ENCODE measurements at places on chromosomes 12 and 14.

DNA sequence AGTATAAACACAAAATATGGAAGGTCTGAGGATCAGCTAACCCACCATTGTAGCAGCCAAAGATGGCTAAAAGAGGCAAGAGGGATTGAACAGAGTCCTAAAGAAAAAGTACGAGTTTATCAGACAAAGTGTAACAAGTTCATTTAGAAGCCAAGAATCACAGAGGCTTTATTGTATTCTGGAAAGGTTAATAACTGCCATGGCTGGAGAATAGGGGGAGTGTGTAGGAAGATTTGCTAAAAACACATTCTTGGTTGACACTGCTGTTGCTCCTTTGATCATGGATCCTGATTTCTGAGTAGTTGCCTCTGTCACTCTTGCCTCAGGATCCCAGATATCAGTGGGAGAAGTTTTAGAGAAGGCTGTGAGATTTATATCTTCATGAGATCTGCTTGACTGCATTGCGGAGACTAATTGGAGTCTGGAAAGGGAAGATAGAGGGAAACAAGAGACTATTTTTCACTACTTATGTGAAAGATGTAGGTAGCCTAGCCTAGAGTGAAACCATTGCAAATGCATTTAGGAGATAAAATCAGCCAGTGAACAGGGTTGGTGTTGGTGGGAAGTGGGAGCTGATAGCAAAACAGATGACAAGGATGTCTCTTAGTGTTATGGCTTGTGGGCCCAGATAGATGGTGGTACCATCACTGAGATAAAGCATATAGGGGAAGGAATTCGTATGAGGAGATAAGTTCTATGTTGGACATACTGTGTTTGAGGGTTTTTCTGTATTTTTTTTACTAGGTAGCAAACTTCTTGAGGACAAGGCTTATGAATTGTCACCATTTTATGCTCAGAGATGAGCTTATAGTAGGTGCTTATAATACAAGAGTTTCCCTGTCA lies 402.9 kb upstream of the PDE3A start:
- no peak for DNase-seq

DNA sequence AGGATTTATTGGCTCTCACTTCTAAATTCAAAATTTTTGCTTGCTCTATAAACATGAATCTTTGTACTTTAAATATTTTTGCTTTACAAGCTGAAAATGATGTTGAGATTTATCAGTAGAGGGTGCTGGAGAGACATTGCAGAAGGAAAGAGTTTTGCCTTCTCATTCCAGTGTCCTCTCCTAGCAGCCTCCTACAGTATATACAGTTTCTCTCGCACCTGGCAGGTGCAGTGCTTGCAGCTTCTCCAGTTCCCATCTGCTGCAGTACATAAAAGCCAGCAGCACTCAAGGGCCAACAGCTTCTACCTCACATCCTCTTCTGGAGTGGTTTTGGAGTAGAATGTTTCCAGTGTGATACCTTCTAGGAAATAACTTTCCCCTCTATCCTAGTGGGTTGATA lies 601.8 kb upstream of the ATXN7L3B start:
- no peak for DNase-seq

- no peak for DNase-seq
Observed at GRCh38 chr12:6295094-6295811, 15.2 kb upstream of the PLEKHG6 start.

DNA sequence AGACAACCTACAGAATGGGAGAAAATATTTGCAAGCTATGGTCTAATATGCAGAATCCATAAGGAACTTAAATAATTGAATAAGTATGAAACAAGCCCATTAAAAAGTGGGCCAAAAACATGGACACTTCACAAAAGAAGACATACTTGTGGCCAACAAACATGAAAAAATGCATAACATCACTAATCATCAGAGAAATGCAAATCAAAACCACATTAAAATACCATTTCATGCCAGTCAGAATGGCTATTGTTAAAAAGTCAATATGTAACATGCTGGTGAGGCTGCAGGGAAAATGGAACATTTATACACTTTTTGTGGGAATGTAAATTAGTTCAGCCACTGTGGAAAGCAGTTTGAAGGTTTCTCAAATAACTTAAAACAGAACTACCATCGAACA lies 945.4 kb upstream of the FLRT2 start:
- no peak for DNase-seq

DNA sequence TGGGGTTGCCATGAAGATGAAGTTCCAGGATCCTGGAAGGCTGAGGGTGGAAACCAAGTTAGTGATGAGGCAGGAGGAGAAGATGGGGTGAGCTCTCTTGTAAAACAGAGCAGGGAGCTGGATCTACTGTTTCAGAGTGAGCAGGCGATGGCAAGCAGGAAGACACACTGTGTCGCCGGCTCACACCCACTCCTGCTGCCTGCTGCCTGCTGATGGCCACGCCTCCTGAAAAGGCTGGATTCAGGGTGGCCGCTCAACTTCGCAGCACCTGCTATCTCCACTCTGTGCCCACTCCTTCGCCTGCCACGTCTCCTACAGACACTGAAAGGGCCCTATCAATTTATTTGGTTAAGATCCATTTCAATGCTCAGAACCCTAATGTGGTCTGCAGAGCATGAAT lies 96.1 kb downstream of the RBM19 start:
- no peak for DNase-seq

DNA sequence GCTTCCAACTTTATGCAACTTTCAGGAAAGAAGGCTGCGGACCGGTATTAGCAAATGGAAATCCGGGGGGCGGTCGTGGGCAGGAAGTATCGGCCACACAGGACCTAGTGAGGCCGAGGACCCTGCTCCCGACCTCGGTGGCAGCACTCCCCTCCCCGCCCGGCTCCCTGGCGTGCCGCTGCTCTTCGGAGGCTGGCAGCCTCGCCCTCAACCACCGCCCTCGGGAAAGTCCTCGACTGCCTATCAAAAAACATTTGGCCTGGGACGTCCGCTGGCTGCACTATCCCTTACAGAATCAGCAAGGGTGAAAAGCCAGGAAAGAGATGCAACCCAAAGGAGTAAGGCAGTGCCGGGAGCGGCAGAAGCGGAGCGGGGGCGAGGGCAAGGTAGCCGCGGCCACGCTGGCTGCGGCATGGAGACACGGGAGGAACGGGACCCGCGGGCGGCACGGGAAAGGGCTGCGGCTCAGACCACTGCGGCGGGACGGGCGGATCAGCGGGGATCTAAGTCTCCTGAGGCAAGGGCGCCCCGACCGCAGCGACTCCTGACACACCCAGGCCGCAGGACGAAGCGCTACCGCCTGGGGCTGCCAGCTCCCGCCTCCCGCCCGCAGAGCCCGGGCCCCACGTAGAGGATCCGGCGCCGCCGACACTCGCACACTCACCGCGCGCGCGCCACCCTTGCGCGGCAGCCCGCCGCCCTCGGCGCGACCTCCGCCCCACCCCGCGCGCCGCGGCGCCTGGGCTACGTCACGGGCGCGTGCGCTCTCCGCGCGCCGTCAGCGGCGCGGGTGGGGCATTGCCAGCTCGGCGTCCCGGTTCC lies at the start of the genes BBOF1 and ENTPD5:
BBOF1 (plus strand) TSS at position 764 of the 822 bp plus-strand sequence. CDS start 130 bp downstream, outside the sequence.
ENTPD5 (minus strand) TSS at position 703 of the 822 bp plus-strand sequence. CDS start 31,186 bp downstream, outside the sequence.
- peak; percentile 43 for DNase-seq

DNA sequence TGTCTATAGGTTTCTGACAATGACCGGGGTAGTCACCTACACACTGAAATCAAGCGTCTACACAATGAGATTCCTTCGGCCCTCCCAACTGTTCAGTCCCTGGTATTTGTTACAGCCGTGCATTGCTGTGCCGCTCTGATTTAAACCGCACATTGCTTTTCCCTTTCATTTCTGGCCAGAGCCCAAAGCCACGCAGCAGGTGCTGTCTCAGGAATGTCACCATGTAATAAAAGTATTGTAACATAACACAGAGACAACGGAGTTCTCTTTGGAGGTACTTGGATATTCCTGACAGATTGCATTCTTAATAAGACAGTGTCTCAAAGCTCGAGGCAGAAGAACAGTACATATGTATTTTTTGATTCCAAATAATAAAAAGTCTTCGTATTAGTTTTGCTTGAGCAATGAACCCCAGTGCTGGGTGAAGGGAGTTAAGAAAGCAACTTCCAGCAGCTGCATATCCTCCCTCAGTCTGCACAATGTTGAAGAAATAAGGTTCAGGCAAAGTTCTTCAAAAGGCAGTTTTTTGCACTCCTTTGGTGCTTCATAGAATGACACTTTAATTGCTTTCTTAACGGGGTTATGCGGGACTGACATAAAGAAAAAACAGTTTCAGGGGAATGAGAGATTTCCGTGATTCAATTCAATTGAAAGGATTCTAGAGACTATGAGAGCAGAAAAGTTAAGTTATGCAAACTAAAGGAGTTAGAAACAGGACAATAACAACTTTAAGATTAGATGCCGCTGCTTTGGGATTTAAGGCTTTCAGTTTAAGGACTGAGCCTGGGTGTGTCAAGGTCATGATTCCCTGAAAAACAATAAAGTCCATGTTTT lies 288.7 kb upstream of the FLRT2 start:
- no peak for DNase-seq

DNA sequence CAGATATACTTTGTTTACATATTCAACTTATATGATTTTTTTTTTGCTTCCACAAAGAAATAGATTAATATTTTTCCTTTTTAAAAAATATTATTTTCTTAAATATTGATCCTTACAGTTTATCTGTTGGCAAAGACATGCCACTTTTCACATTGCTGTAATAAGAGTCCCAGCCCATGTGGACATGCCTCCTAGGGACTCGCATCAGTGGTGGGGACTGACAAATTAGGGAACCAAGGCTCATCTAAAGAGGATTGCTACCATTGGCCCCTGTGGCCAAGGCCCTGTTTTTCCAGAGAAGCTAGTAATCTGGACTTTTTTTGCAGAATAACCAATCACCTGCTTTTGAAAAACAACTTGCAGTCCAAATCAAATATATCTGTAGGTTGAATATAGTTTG lies 27.8 kb upstream of the BMAL2 start:
- DNase-seq, result no peak
